ENCODE measurements at places on chromosomes 2 and 18. TPM values are rescaled to one million over a fixed set of nuclear protein-coding genes. Genes with fewer than 3 reads are reported as not detected.
A peak's percentile ranks its signal among the peaks of the same experiment; 100 is the strongest.

GKN2 gene
- not detected for total RNA-seq

ALLC gene
- not detected for total RNA-seq

SKA1 gene
- 45.6 TPM for total RNA-seq

KCNK3 gene
- not detected for total RNA-seq

HEATR5B gene
- total RNA-seq = 18.3 TPM

CPO gene
- not detected for total RNA-seq

SLC4A3 gene
- total RNA-seq = not detected

IL36G gene
- not detected for total RNA-seq

CREB1 gene
- total RNA-seq = 99.1 TPM

DNA sequence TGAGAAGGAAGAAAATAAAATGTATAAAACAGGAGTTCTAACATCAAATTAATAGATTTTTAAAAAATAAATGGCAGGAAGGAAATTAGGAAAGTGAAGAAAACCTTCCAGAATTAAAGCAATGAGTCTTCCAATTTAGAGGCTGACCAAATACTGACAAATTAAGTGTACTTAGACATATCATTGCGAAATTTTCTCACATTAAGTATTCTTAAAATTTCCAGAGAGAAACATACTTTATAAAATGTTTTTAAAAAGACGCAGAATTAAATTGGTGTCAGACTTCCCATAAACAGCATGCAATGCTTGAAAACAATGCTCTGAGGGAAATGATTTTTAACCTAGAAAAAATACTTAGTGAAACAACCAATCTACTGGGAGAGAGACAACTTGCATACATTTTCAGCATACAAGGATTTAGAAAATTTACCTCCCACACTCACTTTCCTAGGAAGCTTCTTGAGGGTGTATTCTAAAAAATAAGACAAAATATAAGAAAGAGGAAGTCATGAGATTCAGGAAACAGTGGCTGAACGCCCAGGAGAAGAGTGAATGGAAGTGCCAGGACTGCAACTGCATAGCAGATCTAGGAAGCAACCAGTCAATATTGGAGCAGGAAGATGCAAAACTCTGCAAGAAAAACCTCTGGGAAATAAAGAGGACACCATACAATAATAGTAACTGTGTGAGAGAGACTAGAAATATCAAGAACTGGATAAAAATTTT lies 339.9 kb downstream of the ADCYAP1 start:
- DNase-seq = no peak

- no peak for DNase-seq
These were observed 27.6 kb upstream of the GMCL1 start for GRCh38 chr2:69801745-69802290.

- peak; percentile 73 for DNase-seq
These were observed at the start of gene OSBPL6 for GRCh38 chr2:178193823-178194599. Gene OSBPL6, plus strand, starts transcription at chr2:178194512. Its CDS starts 111,673 bp downstream, at chr2:178306185.

DNA sequence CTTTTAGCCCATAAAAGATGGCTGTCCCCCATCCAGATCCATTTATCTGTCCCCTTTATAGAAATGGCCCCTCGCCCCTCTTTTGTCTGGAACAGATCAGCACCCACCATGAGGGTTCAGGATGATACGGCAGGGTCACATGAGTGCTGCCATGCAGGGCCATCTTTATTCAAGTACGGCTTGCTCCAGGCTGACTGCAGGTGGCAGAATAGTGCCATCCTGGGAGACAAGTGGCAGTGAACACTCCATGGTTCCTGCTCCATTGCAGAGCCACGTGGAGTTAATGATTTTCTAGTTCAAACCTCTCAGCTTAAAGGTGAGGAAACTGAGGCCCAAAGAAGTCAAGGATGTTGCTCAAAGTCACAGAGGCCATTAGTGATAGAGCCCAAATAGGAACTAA lies 180.6 kb downstream of the CLIP4 start:
- no peak for DNase-seq

DNA sequence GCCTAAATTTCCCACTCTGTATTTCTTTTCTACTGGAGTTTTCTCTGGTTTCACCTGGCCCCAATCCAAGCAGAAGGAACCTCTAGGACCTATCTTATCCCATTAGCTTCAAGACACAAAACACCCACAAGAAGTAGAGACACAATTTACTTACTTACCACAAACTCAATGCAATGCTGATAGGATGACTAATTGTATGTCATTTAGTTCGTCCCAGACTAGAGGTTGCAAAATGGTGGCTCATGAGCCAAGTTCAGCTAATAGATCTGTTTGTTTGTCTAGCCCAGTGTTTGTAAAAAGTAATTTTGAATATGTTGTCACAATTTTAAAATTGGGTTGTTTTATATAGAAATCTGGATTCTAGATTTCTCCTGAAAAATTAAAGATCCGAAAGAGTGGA lies 34.7 kb upstream of the ZSWIM2 start:
- no peak for DNase-seq

GRCh38 chr18:23281626-23282436 lies 146.5 kb downstream of the CABLES1 start:
- no peak for DNase-seq

DNA sequence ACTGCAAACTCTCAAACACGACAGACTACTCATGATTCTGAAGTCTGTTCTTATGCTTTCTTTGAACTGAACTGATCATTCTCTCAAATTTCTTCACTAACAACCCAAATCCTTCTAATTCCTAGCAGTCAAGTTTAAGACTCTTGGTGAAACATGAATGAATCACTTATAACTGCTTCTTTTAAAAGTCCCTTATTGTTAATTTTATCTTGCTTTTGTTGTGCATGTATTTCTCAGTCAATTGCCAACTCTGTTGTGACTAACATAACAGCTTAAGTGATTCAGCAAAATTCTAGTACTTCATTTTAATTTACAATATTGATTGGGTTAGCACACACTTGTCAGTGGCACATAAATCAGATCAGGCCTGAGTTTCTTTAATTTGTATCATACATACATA lies 357.0 kb upstream of the FSIP2 start:
- no peak for DNase-seq

GRCh38 chr18:39421276-39421675 lies 1855.7 kb upstream of the CELF4 start:
- no peak for DNase-seq

GRCh38 chr2:31383471-31384153 lies 30.9 kb downstream of the XDH start:
- DNase-seq = no peak

- no peak for DNase-seq
These were observed 46.1 kb upstream of the CYP26B1 start for GRCh38 chr2:72193723-72194122.

DNA sequence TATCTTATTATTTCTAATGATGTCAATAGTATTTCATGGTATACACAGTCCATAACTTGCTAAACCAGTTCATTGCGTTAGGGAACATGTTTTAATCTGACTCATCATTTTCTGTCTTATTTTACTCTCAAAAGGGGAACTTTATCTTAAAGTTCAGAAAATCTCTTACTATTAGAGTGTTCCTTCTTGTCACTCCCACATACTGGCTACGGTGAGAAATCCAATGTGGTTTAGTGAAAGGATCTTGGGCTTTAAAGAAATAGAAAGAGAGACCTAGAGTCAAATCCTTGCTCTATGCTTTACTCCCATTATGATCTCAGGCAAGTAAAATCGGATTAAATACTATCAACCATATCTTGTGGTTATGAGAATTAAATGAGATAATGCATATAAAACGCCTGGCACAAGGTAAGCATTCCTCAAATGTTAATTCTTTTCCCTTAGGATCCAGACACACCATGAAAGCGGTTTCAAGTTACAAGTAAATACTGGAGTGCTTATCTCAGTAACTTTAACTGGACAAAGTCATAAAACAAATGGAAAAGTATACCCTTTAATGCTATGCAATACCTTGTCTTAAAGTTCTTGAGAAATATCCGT lies 576.0 kb downstream of the ARHGAP15 start:
- DNase-seq = no peak

DNA sequence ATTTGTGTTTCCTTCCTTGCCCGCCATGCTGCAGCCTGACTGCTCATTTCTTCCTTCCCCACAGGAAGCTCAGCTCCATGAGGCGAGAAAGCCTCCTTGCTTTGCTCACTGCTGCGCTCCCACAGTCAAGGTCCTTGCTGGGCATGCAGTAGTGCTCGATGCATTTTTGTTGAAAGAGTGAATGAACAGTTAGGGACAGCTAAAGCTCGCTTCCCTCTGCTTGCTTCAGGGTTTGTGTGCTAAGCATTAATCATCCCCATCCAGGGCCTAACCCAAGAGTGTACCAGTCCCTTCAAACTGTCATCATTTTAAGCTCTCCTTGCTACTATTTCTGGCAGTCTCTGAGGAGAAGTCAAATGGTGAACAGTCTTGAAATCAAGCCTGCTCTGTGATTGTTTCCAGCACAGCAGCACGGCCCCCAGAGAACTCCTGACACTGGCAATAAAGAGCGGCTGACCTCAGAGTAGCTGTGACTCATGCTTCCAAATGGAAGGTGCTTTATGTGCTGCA lies 171.7 kb upstream of the SOX11 start:
- no peak for DNase-seq

- no peak for DNase-seq
These were observed 843.6 kb downstream of the SUCLG1 start for GRCh38 chr2:83615511-83615910.

- no peak for DNase-seq
These were observed 37.7 kb downstream of the NETO1 start for GRCh38 chr18:72830109-72830508.

GRCh38 chr2:5561006-5561405 lies 131.2 kb upstream of the SOX11 start:
- no peak for DNase-seq

DNA sequence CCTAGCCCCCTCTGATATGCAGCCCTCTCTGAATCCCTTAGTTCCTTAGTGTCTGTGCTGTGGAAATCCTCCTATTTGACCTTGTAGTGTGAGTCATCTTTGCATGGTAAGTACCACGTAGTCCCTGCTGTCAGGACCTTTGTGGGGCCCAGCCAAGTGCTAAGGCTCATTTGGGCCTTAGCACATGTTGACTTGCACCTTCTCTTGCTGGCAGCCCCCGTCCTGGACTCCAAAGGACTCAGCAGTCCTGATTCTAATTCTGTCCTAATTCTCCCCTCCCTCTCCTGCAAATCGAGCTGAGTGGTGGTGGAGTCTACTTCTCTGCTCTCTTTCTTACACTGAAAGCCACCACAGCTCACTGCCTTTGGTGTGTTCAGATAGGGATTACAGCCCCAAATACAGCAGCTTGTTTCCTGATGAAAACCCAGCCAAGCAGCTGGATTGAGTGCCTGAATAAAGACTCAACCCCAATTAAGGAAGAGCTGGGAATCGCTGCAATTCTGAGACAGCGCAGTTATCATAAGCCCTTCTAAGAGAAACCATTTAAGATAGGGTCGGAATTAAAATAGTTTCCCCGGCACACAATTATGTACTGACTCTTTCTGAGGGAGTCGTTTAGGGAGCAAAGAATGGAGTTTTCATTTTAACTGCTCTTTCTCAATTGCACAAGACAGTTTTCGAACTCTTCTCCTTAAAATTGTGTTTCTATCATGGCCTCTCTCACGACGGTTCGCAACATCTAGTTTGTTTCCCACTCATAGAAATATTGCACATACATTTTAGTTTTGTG lies 215.6 kb upstream of the TNP1 start:
- no peak for DNase-seq

DNA sequence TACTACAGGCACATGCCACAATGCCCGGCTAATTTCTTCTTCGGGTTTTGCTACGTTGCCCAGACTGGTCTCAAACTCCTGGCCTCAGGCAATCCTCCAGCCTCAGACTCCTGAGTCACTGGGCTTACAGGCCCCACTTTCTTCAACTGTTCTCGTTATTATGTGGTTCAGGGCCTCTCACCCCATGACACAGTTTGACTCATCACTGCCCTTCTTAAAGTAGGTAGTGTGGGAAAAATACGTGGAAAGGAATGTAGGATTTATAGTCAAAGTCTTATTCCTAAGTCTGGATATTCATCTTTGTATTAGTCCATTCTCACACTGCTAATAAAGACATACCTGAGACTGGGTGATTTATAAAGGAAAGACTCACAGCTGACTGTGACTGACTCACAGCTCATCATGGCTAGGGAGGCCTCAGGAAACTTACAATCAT lies 19.4 kb downstream of the CENPA start:
- DNase-seq = no peak

- peak; percentile 9 for DNase-seq
These were observed 233.4 kb downstream of the NDUFA10 start for GRCh38 chr2:239791526-239792404.

- DNase-seq = no peak
These were observed 38.4 kb downstream of the GALNT1 start for GRCh38 chr18:35619941-35620340.

DNA sequence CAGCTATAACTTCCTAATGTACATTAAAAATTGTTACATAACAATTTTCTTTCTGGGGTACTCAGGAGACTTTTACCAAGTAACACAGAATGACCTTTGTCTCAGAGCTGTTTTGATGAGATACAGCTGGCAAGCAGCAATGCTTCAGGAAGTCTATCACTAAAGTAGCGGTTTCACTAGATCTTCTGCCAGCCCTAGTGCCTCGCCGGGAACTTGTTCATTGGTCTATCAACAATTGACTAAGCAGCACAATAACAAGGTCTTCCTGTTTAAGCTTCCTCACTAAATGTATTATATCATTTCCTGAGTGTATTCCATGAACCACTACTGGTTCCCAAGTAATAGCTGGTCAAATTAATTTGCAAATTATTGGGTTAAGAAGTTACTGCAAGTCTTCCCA lies 69.2 kb downstream of the TRIP12 start:
- DNase-seq = peak; percentile 61

DNA sequence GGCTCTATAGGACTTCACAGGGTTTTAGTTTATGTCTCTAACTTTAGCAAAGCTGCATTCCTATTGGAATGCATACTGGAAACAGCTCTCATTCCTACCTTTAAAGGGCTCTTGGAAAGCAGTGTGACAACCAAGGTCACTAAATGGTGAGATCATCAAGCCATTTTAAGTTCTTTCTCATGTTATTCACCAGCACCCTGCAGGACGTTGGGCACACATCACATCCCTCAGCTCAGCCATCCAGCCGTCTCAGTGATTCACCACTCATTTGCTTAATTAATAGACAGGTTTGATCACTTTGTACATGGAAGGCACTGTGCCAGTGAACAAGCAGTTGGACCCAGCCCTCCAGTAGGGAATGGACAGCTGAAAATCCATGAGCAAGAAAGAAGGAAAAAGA lies 32.2 kb upstream of the RBM44 start:
- no peak for DNase-seq

GRCh38 chr2:144378551-144378950 lies 141.4 kb downstream of the ZEB2 start:
- DNase-seq = no peak

DNA sequence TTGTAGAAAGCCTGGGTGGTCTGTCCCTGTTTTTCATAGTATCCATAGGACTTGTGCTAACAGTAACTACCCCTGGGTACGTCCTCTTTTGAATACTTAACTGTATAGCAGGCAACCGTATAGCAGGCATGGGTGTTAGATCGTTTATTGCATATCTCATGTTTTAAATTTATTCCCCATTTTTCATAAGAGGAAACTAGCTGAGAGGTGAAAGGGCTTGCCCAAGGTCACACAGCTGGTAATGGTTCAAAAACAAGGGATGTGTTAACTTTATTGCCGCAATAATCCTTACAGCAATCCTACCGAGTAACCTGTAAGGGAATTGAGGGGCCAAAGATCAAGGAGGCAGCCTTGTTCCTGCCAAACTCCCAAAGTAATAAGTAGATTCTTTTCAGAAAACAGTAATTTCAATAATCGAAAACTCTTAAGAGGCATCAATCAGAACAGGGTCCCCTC lies 990 bp upstream of the MGAT4A start:
- DNase-seq = no peak

GRCh38 chr2:185147361-185147760 lies 549.0 kb downstream of the ZNF804A start:
- no peak for DNase-seq
